ENCODE measurements at places on chromosomes 6 and 20. TPM values are rescaled to one million over a fixed set of nuclear protein-coding genes. Genes with fewer than 3 reads are reported as not detected.

DNA sequence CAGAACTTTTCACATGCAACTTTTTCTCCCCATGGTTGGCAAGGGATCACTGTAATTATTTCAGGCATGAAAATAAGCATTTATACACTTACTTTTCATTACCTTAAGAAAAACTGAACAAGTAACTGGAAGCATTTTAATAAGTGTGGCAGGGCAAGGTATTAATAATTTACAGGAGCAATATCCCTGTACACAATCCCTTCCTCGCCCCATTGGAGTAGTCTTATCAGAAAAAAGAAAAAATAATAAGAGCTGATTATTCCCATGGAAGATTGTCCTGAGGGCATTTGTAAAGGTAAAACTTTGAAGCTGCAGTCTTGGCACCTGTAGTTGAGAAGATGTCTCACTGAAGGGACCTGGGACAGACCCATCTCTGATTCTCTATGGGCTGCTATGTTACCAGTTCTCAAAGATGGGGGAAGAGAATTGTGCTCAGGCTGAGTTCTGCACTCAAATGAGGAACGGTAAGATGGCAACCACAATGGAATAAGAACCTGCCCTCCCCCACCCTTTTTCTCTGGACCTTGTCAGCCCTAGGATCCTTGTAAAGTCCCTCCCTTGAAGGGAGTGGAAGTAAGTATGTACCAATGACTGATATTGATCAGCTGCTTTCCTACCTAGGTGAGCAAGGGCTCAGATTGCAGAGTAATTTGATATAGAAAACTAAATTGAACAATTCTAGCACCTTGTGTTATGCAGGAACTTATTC, 70.0 kb upstream of the AHI1 start:
- no peak overlapping the region for H3K27ac ChIP-seq
- H3K36me3 ChIP-seq = no peaks in the 10 kb centered on the region

- no peaks in the 10 kb centered on the region for H3K36me3 ChIP-seq
- H3K27me3 ChIP-seq = no peaks in the 10 kb centered on the region
- H3K27ac ChIP-seq = no peak overlapping the region
These were observed 266.4 kb upstream of the BMP2 start for GRCh38 chr20:6501061-6501460.

DNA sequence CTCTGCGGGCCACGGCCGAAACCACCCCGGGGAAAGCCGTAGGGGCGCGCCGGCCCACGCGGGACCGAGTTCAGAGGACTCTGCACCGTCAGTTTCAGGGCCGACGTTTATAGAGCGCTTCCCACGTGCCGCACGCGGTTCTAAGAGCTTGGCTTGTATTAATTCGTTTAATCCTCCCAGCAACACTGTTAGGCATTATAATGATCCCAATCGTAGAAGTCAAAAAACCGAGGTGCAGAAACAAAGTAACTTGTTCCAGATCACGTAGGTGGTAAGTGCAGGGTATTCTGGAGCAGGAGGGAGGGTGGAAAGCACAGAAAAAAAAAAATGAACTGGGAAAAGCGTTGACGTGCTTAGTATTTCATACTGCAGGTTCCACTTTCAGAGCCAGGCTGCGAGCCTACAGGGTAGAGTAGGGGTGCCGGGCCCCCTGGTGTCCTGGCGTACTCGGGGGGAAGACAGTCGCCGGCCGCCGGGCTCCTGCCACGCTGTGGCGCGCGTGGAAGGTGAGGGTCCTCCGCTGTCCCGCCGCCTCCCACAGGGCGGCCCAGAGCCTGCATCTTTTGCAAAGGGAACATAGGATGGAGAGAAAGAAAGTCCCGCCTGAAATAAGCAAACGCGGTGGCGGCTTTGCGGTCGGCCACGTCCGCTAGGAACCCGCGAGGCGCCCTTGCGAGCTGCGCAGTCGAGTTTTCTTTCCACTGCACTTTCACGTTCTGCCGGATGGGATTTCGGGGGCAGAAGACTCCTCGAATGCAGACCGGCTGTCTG, 10.2 kb upstream of the FOXF2 start:
- H3K27ac ChIP-seq = no peak overlapping the region
- no peaks in the 10 kb centered on the region for H3K36me3 ChIP-seq
- no peak for DNase-seq
- H3K4me3 ChIP-seq = no peak overlapping the region
- peaks cover 55% of the 10 kb centered on the region for H3K27me3 ChIP-seq
- peaks cover 5% of the 10 kb centered on the region for H3K4me1 ChIP-seq

GRCh38 chr6:129485746-129486145, 224.2 kb downstream of the ARHGAP18 start:
- no peak overlapping the region for H3K4me3 ChIP-seq
- peaks cover 47% of the 10 kb centered on the region for H3K4me1 ChIP-seq
- H3K27ac ChIP-seq = no peak overlapping the region

- peaks cover 10% of the 10 kb centered on the region for H3K4me1 ChIP-seq
- H3K27me3 ChIP-seq = peaks cover 7% of the 10 kb centered on the region
- H3K36me3 ChIP-seq = no peaks in the 10 kb centered on the region
- no peak for DNase-seq
These were observed 60.0 kb upstream of the PIM1 start for GRCh38 chr6:37109714-37110499.

DNA sequence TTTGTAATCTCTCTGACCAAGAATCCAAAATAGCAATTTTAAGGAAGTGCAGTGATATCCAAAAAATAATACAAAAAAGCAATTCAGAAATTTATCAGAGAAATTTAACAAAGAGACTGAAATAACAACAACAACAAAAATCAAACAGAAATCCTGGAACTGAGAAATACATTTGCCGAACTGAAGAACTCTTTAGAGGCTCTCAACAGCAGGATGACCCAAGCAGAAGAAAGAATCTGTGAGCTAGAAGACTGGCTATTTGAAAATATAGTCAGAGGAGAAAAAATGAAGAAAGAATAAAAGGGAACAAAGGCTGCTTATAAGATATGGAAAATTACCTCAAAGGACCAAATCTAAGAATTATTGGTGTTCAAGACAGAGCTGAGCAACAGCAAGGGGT, 22.6 kb downstream of the GABRR1 start:
- peaks cover 8% of the 10 kb centered on the region for H3K27me3 ChIP-seq
- H3K4me3 ChIP-seq = no peak overlapping the region
- H3K27ac ChIP-seq = no peak overlapping the region
- no peaks in the 10 kb centered on the region for H3K4me1 ChIP-seq
- DNase-seq = no peak
- no peaks in the 10 kb centered on the region for H3K36me3 ChIP-seq

DNA sequence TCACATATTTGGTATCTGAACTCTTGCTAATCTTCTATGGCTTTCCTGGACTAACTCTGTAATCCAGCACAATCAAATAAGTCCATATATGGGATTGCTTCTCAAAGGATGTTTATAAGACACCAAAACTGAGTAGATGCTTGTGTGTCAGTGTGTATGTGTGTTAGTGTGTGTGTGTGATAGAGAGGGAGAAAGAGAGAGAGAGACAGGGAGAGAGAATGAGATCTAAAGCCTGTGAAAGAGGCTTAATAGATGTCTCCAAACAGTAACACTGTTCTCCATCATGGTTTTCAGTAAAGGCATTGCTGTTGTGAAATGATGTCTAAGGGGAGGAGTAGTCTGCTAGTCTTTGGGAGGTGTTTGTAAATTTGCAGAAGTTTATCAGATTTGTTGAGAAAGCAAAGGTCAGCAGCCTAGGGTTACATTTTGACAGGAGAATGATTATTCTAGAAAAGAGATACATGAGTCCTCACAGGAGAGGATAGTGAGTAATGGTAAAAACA, 73.9 kb upstream of the MLIP start:
- H3K4me3 ChIP-seq = no peak overlapping the region
- peaks cover 4% of the 10 kb centered on the region for H3K27me3 ChIP-seq
- DNase-seq = no peak
- H3K27ac ChIP-seq = no peak overlapping the region
- H3K4me1 ChIP-seq = no peaks in the 10 kb centered on the region

DNA sequence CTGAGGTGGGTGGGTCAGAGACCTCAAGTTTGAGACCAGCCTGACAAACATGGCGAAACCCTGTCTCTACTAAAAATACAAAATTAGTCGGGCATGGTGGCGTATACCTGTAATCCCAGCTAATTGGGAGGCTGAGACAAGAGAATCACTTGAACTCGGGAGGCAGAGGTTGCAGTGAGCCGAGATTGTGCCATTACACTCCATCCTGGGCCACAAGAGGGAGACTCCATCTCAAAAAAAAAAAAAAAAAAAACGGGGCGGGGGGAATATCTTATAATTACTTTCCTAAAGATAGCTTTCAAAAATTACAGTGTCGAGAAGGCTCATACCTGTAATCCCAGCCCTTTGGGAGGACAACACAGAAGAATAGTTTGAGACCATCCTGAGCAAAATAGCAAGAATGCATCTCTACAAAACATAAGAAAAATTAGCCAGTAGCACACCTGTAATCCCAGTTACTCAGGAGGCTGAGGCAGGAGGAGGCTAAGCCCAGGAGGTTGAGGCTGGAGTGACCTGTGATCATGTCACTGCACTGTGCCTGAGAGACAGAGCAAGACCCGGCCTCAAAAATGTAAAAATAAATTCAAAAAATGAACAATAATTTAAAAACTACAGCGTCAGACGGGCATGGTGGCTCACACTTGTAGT, 25.8 kb downstream of the CBFA2T2 start:
- H3K4me3 ChIP-seq = no peak overlapping the region
- H3K4me1 ChIP-seq = peaks cover 26% of the 10 kb centered on the region
- no peaks in the 10 kb centered on the region for H3K27me3 ChIP-seq
- peaks cover under 1% of the 10 kb centered on the region for H3K36me3 ChIP-seq
- no peak overlapping the region for H3K27ac ChIP-seq
- DNase-seq = no peak

GRCh38 chr20:22536956-22537756, 47.2 kb downstream of the FOXA2 start:
- no peaks in the 10 kb centered on the region for H3K4me1 ChIP-seq
- H3K36me3 ChIP-seq = no peaks in the 10 kb centered on the region
- no peak for DNase-seq
- no peak overlapping the region for H3K4me3 ChIP-seq
- H3K27me3 ChIP-seq = no peaks in the 10 kb centered on the region

DNA sequence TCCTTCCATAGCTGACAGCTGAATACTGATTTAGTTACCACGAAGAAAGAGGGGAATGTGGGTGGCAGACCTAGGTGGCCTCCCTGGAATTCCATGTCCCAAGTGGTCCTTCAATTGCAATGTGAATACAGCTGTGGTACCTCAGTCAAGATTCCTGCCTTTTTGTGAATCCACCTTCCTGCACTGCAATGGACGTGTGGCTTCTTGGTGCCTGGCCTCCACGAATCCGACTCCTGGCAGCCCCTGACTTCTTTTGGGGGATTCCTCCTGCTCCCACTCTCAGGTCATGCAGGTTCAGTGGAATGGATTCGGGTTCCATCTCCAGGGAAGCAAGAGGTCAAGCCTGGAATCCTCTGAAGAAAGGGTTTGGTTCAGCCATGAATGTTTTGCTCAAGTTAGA, 117.8 kb downstream of the DACT2 start:
- H3K4me1 ChIP-seq = no peaks in the 10 kb centered on the region
- no peaks in the 10 kb centered on the region for H3K27me3 ChIP-seq
- no peak overlapping the region for H3K27ac ChIP-seq
- no peak overlapping the region for H3K4me3 ChIP-seq
- no peak for DNase-seq

DNA sequence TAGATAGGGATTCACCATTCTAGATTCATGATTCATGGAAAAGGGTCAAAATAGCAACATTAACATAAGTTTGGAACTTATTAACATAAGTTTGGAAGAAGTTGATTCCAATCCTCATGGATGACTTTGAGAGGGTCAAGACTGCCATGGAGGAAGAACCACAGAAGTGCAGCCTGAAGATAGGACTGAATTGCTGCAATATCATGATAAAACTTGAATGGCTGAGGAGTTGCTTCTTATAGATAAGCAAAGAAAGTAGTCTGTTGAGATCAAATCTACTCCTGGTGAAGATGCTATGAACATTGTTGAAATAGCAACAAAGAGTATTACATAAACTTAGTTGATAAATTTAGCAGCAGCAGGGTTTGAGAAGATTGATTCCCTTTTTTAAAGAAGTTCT, 62.2 kb downstream of the GMDS start:
- peaks cover 22% of the 10 kb centered on the region for H3K4me1 ChIP-seq
- DNase-seq = no peak
- H3K4me3 ChIP-seq = no peak overlapping the region
- no peak overlapping the region for H3K27ac ChIP-seq
- no peaks in the 10 kb centered on the region for H3K27me3 ChIP-seq

GRCh38 chr6:7219310-7219709, 93.7 kb downstream of the SSR1 start:
- H3K36me3 ChIP-seq = peaks cover 20% of the 10 kb centered on the region
- no peak overlapping the region for H3K4me3 ChIP-seq
- H3K4me1 ChIP-seq = peaks cover 43% of the 10 kb centered on the region

DNA sequence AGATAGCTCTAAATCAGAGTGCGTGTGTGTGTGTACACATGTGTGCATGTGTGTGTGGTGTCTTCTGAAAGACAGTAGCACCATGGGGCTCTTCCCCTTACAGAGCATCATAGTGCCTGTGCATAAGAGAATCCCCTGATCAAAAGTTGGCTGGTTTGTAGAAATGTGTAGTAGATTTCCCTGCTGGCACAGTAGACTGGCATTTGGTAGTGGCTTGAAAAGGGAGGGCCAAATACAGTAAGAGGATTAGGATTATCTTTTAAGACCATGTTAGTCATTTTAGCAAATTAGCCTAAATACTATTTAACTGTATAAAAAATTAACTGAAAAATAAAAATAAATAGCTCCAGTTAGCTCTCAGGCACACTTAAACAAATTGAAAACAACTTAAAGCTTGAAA, 112.6 kb downstream of the B3GAT2 start:
- H3K27ac ChIP-seq = no peak overlapping the region
- DNase-seq = no peak
- H3K36me3 ChIP-seq = no peaks in the 10 kb centered on the region
- peaks cover 8% of the 10 kb centered on the region for H3K4me1 ChIP-seq
- H3K4me3 ChIP-seq = no peak overlapping the region
- no peaks in the 10 kb centered on the region for H3K27me3 ChIP-seq

DNA sequence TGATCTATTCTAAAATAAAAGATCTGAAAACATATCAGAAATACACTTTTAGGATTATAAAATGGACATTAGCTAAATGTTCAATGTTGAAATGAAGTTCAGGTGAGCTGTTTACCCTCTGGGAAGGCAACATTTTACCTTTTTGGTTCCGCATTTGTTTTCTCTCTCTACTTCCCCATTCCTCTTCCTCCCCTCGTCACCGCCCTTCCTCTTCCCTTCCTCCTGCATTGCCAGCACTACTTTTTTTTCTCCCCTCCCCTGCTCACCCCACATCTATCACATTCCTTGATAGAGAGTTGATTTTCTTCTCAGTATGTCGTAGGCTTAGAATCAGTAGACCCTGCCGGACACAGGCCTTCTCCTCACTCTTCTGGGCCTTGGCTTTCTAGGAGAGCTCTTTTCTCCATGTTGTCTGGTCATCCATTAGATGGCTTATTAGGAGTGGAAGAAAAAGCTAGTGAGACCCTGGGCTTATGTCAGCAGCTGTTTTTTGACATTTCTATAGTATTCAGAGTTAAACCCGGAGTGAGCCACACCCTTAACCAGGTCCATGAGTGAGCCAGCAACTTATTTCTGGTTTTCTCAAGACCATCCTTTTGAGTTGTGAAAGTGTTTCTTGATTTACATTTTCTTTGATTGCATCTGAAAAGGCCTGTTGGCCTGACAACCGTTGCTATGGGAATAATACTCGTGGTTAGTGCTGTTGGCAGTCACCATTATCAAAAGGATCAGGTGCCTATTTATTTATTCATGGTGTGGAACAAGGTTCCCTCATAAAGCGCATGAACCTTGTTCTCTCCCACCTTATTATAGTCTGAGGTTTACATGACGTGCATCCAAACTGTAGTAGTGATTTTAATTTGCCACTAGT, 90.9 kb downstream of the DTD1 start:
- H3K36me3 ChIP-seq = no peaks in the 10 kb centered on the region
- no peaks in the 10 kb centered on the region for H3K27me3 ChIP-seq
- no peaks in the 10 kb centered on the region for H3K4me1 ChIP-seq
- H3K4me3 ChIP-seq = no peak overlapping the region

SPATS1 gene
- not detected for total RNA-seq

IPCEF1 gene
- total RNA-seq = 0.31 TPM

NFATC2 gene
- 0.79 TPM for total RNA-seq

SLC22A3 gene
- not detected for total RNA-seq
